ENCODE measurements at places on chromosomes 12 and 14. TPM values are rescaled to one million over a fixed set of nuclear protein-coding genes. Genes with fewer than 3 reads are reported as not detected.

The FERMT2 gene
- total RNA-seq, result 102 TPM

The CBLN3 gene
- total RNA-seq, result 2.0 TPM

The RFLNA gene
- total RNA-seq, result 11.1 TPM

The ADCY4 gene
- total RNA-seq, result 13.0 TPM

The PUS1 gene
- total RNA-seq, result 9.0 TPM

The TAS2R30 gene
- 37.2 TPM for total RNA-seq

The ABCD4 gene
- 78.2 TPM for total RNA-seq

The CHGA gene
- 23.0 TPM for total RNA-seq

The SERPINA10 gene
- not detected for total RNA-seq

The GRIN2B gene
- total RNA-seq, result 8.7 TPM

The BCAT1 gene
- total RNA-seq, result 66.6 TPM

The RNFT2 gene
- 23.0 TPM for total RNA-seq

The TBC1D30 gene
- 17.1 TPM for total RNA-seq

The INSM2 gene
- total RNA-seq, result 24.3 TPM

The TNFAIP2 gene
- total RNA-seq, result 42.7 TPM

The CLEC2A gene
- total RNA-seq, result 1.1 TPM
